ENCODE measurements at places on chromosomes 12 and 14. TPM values are rescaled to one million over a fixed set of nuclear protein-coding genes. Genes with fewer than 3 reads are reported as not detected.

DNA sequence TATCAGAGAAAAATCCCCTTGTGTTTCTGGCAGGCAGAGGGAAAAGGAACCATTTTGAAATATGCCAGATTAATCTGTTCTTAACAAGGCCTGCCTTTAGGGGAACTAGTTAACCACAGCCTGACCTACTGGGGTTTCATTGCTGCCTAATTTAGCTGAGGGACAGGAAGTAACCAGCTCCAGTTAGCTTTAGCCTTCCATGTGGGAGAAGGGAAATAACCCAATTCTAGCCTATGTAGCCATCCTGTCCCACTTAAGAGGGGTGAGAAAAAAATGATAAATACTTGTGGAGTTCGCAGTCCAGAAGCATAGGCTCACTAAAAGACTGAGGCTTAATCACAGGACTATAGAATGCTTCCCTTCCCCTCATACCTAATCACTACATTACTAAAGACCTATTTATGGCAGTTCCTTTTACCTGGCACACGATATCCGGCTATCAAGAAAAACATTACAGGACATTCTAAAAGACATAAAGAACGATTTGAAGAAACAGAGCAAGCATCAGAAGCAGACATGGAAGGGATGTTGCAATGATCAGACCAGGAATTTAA lies 22.8 kb downstream of the COX8C start:
- no peak for DNase-seq

DNA sequence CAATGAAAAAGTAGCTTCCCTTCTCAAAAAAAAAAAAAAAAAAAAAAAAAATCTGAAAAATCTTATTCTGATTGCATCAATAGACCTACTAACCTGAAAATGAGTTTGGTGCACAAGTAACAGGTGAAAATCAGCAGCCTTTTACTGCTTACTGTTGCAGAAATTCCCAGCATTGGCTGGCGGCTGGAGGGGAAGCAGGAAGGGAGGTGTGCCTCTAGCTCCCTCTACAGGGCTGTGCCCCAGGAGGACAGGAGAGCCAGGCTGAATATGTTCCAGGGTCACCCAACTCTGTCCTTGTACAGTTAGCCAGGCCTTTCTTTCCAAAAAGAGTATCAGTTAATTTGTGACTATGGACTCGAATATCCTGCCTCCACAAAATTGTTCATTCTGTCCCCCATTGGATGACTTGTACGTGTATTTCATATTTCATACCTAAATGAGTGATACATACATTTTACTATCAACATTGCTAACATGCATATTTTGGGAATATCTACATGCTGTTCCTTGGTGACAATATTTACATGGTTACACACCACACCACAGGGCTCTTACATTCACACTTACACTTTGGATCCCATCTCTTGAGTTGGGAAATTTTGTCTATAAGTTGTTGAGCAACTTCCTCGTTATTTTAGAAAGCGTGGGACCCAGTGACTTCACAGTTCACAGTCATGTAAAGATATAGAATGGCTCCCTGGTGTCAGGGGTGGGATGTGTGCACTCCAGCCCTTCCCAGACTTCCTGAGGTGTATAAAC lies 124.8 kb downstream of the SAMD4A start:
- peak; percentile 83 for DNase-seq

DNA sequence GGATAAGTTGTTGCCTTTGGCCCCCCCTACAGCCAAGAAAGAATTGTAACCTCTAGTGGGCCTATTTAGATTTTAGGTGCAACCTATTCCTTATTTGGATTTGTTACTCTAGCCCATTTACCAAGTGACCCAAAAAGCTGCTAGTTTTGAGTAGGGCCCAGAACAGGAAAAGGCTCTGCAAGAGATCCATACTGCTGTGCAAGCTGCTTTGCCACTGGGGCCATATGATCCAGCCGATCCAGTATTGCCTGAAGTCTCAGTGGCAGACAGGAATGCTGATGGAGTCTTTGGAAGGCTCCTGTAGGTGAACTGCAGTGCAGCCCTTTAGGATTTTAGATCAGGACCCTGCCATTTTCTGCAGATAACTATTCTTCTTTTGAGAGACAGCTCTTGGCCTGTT lies 12.9 kb upstream of the GTF2A1 start:
- DNase-seq, result no peak

GRCh38 chr12:45075587-45076282 lies 24.8 kb upstream of the DBX2 start:
- DNase-seq, result no peak

- peak; percentile 91 for DNase-seq
These were observed 438 bp downstream of the DDX54 start for GRCh38 chr12:113184900-113185179.

DNA sequence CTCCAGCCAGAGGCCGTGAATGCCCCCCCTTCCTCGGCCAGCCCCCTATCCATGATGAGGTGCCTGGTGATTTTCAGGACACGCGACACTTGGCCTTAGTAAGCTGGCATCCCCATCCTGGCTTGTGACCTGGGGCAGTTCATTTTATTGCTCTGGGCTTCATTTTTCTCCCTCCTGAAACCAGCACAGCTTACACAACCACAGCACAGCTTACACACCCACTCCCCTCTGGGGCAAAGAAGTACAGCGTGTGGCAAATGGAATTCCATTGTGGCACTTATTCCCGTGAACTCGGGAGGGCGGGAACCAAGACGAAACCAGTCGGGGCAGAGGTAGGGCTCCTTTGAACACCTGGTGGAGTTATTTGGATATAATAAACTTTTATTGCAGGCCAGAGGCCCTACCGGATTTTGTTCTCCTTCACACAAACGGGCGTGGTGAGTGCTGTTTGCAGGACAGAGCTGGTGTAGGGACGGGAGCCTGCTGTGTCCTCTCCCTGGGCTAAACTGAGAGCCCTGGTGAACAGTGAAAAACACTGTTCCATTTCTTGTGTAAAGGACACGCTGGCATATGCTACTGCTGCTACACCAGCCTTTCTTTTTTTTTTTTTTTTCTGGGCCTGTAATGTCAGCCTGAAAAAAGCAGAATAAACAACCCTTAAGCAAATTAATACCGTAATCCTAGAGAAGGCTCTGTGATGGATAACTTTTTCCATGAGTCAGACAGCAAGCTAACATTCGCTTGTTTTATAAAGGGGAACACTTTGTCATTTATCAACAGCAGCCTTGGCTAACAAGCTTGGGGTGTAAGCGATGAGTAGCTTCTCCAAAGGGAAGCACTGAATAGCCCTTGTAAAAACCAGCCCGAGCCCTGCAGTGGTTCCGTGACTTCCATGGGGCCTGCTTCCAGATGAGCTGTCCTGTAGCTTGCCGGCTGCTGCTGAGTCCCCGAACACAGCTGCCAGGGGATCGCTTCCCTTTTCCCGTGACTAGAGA lies 29.3 kb downstream of the CD9 start:
- DNase-seq, result peak; percentile 50

- no peak for DNase-seq
These were observed 29.3 kb upstream of the PLEK2 start for GRCh38 chr14:67441256-67441655.

DNA sequence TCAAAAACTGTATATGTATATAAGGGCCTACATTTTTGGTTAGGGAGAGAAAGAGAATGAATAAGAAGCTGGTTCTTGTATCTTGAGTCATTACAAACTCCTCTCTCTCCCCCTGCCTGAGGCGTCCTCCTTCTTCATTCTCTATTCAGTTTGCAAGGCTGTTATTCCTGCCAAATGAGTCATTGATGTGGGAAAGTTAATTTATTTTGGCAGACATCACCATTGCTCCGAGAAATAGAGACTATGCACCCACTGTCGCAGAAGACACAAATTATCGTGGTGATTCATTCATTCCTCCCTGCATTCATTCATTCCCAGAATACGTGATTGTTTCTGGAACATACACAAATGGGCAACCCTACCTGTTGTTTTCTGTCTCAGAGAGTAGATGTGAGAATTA lies 112.5 kb upstream of the MED13L start:
- DNase-seq, result no peak

- DNase-seq, result no peak
These were observed 34.5 kb downstream of the RTN1 start for GRCh38 chr14:59836116-59836515.

DNA sequence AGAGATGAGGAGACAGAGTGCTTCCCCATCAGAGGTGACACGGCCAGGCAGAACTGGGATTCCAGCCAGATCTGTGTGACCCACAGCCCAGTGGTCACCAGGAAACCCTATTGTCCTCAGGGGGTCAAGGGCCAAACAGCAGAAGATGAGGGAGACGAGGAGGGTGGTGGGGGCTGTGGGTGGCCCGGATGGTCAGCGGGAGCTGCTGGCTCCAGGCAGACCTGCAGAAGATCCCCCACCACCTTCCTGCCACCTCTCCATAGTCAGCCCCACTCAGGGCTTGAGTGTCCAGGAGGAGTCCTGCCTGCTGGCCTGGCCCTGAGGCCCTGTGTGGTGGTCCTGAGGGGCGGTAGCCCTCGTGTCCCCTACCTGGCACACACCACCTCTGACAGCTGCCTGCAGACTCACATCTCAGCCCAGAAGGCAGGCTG lies 136.8 kb downstream of the CALM1 start:
- DNase-seq, result no peak

- DNase-seq, result no peak
These were observed 41.6 kb downstream of the LRRC9 start for GRCh38 chr14:59961518-59962062.

Gene MMP14
- 88.8 TPM for total RNA-seq

Gene TSHR
- not detected for total RNA-seq

Gene RNF212B
- not detected for total RNA-seq

Gene BTBD6
- 40.1 TPM for total RNA-seq

Gene SLC39A5
- 0.73 TPM for total RNA-seq
